HCT116 (cell line): ENCODE measurements at places on chromosomes 11 and 22.

GRCh38 chr22:44811141-44811540 lies 58.8 kb downstream of the ARHGAP8 start:
- DNase-seq = no peak

- DNase-seq = no peak
These were observed 2.1 kb downstream of the PAMR1 start for GRCh38 chr11:35523331-35523768.

- DNase-seq = no peak
These were observed 1.4 kb downstream of the NUDT22 start for GRCh38 chr11:64227405-64227956.

- no peak for DNase-seq
These were observed 97.0 kb downstream of the FAM181B start for GRCh38 chr11:82636615-82637014.
